ENCODE measurements at places on chromosomes 12 and 14.

DNA sequence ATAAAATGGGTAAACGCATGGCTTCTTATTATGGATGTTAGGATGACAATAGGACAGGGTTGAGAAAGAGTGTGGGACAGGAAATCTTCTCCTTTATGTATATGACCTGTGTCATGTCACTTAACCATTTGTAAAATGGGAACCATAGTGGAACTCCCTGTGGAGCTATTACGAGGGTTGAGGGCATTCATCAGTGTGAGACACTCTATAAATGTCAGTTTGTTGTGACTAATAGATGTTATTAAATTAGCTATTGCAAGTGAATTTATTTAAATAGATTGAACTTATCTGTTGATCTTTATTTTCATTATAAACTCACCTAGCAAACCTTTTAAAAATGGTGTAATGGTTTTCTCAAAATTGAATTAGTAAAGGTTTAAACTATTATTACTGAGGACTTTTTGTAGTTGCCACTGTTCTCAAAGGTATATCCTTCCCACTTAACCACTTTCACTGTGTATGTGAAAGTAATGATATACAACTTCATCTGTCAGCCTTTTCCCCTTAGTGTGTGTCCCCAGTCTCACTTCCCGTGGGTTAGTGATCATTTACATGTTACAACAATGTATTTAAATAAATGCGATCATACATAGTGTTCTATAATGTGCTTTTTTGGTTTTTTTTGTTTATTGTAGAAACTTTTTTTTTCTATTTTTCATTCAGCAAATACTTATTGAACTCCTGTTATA, 17.1 kb downstream of the HELB start:
- peaks cover 19% of the 10 kb centered on the region for H3K36me3 ChIP-seq
- no peak overlapping the region for H3K4me3 ChIP-seq
- no peaks in the 10 kb centered on the region for H3K4me1 ChIP-seq
- no peak for DNase-seq
- H3K27me3 ChIP-seq, result no peaks in the 10 kb centered on the region

DNA sequence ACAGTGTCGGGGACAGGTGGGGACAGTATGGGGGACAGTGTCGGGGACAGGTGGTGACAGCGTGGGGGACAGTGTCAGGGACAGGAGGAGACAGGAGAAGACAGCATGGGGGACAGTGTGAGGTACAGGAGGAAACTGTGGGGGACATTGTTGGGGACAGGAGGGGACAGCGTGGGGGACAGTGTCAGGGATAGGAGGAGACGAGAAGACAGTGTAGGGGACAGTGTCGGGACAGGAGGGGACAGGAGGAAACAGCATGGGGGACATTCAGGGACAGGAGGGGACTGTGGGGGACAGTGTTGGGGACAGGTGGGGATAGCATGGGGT, 139.5 kb downstream of the TMEM121 start:
- DNase-seq, result no peak
- H3K4me3 ChIP-seq, result no peak overlapping the region
- no peaks in the 10 kb centered on the region for H3K36me3 ChIP-seq

DNA sequence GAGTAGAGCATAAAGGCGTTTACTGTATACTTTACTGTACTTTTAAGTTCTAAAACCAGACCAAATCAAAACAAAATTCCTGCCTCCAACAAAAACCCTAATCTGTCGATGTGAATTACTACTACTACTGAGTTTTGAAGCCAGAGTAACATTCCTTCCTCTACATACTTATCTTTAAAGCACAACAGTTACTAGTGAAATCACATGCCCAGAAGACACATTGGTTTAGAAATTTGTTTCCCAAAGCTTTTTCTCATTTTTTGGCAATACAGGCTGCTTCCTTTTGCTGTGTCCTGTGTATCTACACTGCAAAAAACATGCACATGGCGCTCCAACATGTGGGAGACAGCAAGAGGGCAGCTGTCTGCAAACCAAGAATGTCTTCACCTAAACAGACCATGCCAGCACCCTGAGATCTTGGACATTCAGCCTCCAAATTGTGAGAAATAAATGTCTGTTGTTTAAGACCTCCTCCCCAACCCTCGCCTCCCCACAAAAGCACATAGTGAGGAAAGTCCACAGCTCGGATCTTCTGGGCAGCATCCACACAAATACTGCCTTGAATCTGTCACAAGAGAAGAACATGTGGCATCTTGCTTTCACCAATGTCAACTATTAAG, 21.1 kb downstream of the SETD3 start:
- H3K4me1 ChIP-seq, result no peaks in the 10 kb centered on the region
- H3K36me3 ChIP-seq, result peaks cover 52% of the 10 kb centered on the region
- H3K27ac ChIP-seq, result no peak overlapping the region
- no peak overlapping the region for H3K4me3 ChIP-seq
- no peaks in the 10 kb centered on the region for H3K27me3 ChIP-seq

DNA sequence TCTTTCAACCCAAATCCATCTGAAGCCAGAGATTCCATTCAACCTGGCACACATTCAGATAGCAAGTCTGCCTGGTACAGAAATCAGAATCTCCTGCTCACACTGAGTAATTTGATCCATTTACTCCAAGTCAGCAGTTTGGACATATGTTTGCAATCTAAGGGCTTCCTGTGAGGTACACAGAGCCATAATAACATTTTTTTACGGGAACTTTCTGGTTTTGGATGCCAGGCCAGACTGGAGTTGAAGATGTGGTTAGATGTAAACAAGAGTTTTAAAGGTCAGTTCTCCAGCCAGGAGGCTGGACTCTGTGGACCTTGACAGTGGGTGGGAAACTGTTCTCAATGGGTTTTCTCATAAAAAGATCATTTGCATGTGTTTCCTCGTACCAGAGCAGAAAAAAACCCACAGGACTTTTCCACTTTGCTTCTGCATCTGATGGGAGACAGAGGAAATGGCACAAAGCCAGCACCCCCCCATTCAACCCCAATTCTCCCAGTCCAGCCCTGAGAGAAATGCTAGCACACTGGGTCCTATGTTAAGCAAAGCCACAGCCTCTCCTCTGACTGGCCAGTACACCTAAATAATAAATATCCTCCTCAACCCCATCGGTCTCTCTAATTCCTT, 17.7 kb upstream of the TSPAN11 start:
- DNase-seq, result no peak
- H3K4me1 ChIP-seq, result no peaks in the 10 kb centered on the region
- no peaks in the 10 kb centered on the region for H3K36me3 ChIP-seq
- no peaks in the 10 kb centered on the region for H3K27me3 ChIP-seq
- H3K27ac ChIP-seq, result no peak overlapping the region

DNA sequence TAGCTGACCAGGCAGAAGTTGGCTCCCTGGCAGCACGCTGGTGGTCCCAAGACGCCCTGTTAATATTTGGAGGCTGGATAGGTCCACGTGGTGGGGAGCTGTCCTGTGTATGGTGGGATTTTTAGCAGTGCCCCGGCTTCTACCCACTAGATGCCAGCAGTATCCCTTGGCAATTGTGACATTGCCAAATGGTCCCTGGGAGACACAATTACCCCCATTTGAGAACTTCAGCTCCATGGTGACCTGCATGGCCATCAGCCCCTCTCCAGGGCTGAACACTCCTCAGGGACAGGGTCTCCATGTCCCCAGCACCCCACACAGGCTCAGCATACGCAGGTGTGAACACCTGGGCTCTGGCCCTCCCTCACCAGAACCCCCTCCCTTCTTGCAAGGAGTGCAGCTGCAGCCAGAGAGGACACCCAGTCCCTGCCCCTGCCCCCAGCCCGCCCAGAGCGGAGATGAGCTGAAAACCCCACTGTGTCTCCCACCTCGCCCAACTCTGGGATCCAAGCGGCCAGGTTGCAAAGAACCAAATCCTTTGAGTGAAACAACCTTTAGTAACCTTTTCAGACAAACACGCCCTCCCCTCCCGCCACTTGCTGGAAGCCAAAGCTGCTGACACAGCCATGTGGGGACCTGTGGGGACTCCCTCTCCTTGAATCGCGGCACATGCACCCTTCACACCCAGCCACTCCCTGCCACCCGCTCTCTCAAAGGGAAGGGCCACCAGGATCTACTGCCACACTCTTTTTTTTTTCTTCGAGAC, 120.4 kb downstream of the CALM1 start:
- peak; percentile 31 for DNase-seq
- H3K4me3 ChIP-seq, result no peak overlapping the region
- H3K27ac ChIP-seq, result no peak overlapping the region
- peaks cover 13% of the 10 kb centered on the region for H3K4me1 ChIP-seq

DNA sequence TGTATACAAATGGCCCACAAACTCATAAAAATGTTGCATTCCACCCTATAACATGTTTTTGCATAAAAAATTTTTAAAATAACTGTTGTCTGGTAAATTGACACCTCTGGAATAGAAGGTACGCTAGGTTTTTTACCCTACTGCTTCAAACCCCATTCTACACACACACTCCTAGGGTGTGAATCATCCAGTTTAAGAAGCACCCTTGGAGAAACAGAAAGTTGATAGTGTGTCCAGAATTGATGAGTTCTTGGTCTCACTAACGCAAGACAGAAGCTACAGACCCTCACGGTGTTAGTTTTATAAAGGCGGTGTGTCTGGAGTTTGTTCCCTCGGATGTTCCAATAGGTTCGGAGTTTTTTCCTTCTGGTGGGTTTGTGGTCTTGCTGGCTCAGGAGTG, 158.5 kb downstream of the KLRB1 start:
- peak; percentile 65 for DNase-seq
- H3K36me3 ChIP-seq, result no peaks in the 10 kb centered on the region
- H3K4me1 ChIP-seq, result peaks cover 13% of the 10 kb centered on the region
- H3K4me3 ChIP-seq, result peak overlapping the region; percentile 16

GRCh38 chr12:122963941-122964265, 2.4 kb downstream of the ABCB9 start:
- no peak overlapping the region for H3K27ac ChIP-seq
- peaks cover 22% of the 10 kb centered on the region for H3K4me1 ChIP-seq
- peaks cover 9% of the 10 kb centered on the region for H3K36me3 ChIP-seq
- H3K27me3 ChIP-seq, result no peaks in the 10 kb centered on the region

GRCh38 chr14:88422919-88423650, 37.6 kb downstream of the SPATA7 start:
- H3K27ac ChIP-seq, result no peak overlapping the region
- peaks cover 9% of the 10 kb centered on the region for H3K36me3 ChIP-seq
- no peaks in the 10 kb centered on the region for H3K4me1 ChIP-seq
- H3K4me3 ChIP-seq, result no peak overlapping the region

DNA sequence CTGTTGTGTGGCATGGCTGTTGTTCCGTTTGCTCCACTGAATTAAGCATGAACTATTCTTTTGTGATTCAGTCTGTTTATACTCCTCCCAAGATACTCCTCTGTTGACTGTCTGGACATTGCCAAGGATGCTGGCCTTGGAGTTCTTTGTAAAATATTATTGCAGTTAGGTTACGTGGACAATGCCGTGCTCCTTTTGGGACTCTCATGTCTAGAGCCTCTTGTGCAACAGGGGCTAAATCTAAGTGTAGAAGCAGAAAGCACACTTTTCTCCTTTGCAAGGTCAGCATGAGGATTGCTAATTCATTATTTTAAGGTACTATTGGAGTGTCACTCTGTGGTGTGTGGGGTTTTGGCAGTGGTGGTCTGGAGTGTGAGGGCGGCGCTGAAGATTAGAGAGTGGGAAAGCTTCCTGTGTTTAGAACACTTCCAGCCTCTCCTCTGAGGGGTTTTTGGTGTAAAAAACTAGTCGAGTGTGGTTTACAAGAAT, 125.4 kb downstream of the SAMD4A start:
- H3K4me3 ChIP-seq, result no peak overlapping the region
- H3K36me3 ChIP-seq, result no peaks in the 10 kb centered on the region
- no peak for DNase-seq
- no peak overlapping the region for H3K27ac ChIP-seq
- peaks cover 12% of the 10 kb centered on the region for H3K4me1 ChIP-seq
- H3K27me3 ChIP-seq, result no peaks in the 10 kb centered on the region

Data from common myeloid progenitor, CD34-positive (primary cell).